ENCODE measurements at places on chromosomes 7 and 10.

GRCh38 chr7:145909991-145910513 is 206.5 kb upstream of the CNTNAP2 start:
- no peak for DNase-seq

- DNase-seq: no peak
Measured at GRCh38 chr7:138699661-138700060, 1.5 kb downstream of the SVOPL start.

DNA sequence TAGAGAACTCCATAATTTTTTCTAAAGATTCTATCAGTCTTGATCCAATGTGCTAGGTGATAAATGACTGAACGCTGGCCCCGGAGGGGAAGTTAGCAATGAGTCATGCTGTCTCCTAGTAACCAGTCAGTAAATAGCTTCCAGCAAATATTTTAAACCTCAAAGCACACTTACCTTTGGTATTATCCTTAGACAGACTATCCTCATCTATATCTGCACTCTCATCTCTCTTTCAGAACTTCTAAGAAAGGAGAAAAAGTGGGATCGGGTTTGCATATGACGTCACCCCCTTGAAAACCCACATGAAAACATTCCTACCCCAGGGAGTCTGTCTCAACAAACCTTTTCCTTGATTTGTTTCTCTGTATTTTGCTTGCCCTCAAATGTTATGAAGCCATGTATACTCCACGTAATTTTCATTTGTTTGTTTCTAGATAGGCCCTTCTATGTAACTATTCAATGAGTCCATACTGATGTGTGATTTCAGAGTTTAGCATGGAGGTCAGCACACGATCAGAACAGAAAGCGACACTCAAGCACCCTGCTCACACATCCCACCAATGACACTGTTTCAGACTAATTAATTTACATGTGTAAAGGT is 174.9 kb upstream of the NRP1 start:
- no peak for DNase-seq

DNA sequence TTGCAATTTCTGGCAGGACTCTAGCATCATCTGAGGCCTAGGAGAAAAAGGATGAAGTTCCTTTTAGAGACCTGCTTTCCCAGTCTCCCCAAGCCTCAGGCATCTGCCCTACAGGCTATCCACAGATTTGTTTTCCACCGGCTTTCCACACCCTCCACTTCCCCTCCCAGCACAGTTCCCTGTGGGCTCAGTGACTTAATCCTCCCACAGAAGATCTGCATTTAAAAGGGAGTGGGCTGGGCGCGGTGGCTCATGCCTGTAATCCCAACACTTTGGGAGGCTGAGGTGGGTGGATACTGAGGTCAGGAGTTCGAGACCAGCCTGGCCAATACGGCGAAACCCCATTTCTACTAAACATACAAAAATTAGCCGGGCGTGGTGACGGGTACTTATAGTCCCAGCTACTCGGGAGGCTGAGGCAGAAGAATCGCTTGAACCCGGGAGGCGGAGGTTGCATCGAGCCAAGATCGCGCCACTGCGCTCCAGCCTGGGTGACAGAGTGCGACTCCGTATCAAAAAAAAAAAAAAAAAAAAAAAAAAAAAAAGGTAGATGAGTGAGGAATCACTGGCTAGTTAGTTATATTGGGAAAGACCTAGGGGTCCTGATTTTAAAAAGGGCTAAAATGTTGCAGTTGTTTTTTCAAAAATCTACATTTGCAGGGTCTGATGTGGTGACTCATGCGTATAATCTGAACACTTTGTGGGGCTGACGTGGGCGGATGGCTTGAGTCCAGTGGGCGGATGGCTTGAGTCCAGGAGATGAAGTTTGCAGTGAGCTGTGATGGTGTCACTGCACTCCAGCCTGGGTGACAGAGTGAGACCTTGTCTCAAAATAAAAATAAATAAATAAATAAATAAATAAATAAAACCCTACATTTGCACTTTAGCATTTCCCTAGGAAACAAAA is 119.5 kb downstream of the BAMBI start:
- no peak for DNase-seq

- no peak for DNase-seq
Measured at GRCh38 chr10:36349445-36350078, 707.5 kb upstream of the FZD8 start.

- no peak for DNase-seq
Measured at GRCh38 chr7:115009139-115009538, 87.2 kb downstream of the MDFIC start.

DNA sequence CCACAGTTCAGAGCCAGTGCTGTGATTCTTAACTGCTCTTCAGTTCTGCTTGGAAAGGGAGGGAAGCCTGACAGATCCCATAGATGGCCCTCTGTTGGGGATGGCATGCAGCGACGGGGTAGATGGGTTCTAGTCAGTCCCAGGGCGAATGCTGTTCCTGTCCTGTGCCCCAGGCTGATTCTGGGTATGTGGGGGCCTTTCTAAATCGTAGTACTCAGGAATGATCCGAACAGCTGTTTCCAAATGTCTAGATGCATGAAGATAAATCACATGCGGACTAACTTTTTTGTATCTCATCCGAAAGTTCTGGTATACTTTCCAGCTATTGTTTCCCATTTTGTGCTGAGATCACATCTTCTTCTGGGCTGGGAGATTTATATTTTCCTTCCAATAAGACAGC is 186.0 kb upstream of the MKI67 start:
- no peak for DNase-seq

DNA sequence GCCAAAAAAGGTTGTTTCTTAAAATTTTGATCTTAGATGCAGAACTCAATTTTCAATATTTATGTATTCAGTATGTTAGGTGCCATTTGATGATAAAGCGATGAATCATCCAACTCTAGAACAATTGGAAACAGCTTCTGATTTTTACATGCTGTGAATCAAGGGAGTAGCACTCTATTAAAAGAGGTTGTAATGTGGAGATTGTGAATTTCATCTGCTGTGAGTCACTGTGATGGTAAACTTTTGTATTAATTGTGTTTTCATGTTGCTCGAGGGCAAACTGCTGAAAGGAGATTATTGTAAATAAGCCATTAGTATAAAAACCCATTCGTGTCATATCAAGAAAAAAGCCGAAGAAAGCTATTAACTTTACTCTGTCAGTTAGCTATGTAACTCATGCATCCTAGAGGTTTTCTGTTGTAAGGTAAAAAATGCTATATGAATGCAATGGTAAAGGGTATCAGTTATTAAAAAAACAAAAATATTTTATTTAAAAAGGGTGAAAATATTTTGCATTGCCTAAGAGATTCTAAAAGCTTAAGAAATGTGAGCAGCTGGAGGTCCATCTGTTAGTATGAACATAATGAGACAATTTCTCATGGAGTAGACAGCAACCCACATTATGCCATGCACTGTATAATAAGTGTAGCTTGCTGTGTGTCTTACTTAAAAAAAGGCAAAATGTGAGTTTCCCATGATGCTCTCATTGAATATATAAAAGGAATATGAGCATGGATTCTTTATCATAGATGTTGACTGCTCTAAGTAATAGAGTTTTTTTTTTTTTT is 511.0 kb upstream of the PCDH15 start:
- no peak for DNase-seq
